Suprapubic skin (tissue), 4 donors: ENCODE measurements at places on chromosomes 2 and 18.

DNA sequence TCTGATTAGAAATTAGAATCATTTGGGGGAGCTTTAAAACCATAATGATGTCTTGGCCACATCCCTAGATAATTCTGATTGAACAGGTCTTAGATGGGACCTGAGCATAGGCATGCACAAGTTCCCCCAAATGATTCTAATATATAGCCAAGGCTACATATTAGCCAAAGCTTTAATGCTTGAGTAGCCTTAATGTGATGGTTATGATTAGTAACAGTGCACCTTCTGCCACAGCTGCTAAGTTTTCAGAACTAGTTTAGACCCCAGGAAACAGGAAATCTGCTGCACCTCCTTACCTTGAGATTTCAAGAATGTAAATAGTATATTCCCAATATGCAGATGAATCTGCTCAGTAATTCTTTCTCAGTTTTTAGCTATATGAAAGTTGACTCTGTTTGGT lies 119.8 kb downstream of the PTPN4 start:
- H3K27me3 ChIP-seq, result no peaks in the 10 kb centered on the region
- no peak overlapping the region for H3K27ac ChIP-seq
- no peak for DNase-seq
- H3K4me3 ChIP-seq, result no peak overlapping the region
- H3K36me3 ChIP-seq, result peaks cover 9% of the 10 kb centered on the region

DNA sequence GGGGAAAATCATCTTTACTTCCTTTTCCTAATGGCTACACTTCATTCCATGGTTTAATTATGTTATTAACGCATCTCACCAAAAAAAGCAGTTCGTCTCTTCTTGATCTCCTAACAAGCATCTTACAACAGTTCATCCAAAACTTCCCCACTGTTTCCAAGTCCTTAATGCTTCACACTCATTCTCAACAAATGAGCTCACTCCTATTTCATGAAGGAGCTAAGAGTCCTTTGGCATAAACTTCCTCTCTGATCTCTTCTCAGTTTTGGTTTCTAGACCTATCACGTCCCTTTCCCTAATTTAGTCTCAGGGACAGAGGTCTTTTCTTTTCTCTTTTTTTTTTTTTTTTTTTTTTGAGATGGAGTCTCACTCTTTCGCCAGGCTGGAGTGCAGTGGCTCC lies 205.9 kb upstream of the SLC39A10 start:
- no peak overlapping the region for H3K4me3 ChIP-seq
- no peak overlapping the region for H3K27ac ChIP-seq
- H3K36me3 ChIP-seq, result no peaks in the 10 kb centered on the region

DNA sequence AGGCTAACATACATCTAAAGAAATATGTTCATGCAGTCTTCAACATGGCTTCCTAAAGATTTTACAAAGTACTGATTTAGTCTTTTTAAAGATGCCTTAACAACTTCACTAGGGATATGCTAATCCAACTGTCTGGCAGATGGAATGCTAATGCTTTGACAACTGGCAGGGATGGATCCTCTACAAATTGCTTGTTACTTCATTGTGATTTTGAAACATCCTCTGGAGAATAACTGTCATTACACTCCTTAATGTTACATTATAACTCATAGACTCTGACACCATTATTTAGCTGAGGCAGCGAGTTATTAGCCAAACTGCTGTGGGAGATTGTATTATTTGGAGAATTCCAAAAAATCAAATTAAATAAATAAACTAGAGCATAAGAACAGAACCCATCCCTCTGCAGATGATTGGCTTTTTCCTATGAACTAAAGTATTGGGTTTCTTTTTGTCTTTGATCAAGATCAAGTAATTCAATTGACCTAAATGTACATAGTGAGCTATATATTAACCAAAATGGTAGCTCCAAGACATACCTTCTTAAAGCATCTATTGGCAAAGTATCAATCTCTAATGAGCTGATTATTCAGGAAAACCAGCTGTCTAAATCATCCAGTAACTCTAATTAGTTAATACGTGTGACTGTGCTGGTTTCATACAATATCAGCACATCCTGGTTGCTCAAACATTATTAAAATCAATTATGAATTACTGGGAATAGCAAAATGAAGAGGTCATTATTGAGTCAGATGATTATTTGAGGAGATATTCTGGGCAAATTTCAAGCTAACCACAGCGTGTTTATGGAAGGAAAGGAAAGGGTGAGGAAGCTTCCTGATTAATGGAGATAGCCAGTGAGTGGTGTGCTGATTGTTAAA lies 321.3 kb upstream of the TFPI start:
- H3K36me3 ChIP-seq, result no peaks in the 10 kb centered on the region
- H3K4me3 ChIP-seq, result no peak overlapping the region
- no peaks in the 10 kb centered on the region for H3K4me1 ChIP-seq
- H3K27ac ChIP-seq, result no peak overlapping the region

- DNase-seq, result no peak
- no peak overlapping the region for H3K27ac ChIP-seq
- no peaks in the 10 kb centered on the region for H3K4me1 ChIP-seq
These were observed 72.8 kb upstream of the YPEL5 start for GRCh38 chr2:30074023-30074422.

DNA sequence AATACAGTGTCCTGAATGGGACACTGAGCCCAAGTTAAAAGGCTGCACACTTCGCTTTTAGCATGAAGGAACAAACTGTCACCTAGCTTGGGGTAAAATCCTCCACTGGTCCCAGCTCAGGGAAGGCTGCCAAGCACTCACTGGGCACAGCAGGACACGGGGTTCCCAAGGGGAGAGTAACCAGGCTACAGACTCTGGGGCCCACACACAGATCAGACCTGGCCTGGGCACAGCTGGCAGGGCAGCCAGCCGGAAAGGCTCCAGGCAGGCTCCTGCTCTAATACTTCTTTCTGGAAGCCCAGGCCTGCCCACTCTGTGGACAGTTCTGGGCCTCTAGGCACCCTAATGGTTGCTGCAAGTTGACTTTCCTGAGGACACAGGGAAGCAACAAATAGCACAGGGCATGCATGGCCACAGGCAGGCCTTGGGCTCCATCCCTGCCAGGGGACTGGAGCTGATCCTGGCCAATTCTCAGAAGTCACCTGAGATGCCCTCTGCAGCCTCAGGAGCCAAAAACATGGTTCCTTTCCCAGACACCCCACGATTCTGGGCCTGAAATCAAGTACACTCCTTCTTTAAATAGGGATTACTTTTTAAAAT lies 18.7 kb upstream of the SULT1C3 start:
- H3K36me3 ChIP-seq, result no peaks in the 10 kb centered on the region
- DNase-seq, result no peak
- H3K4me3 ChIP-seq, result no peak overlapping the region
- peaks cover 9% of the 10 kb centered on the region for H3K4me1 ChIP-seq
- H3K27ac ChIP-seq, result no peak overlapping the region

GRCh38 chr2:11357428-11357972 lies 13.1 kb upstream of the ROCK2 start:
- no peaks in the 10 kb centered on the region for H3K27me3 ChIP-seq
- no peaks in the 10 kb centered on the region for H3K36me3 ChIP-seq
- H3K4me3 ChIP-seq, result no peak overlapping the region

DNA sequence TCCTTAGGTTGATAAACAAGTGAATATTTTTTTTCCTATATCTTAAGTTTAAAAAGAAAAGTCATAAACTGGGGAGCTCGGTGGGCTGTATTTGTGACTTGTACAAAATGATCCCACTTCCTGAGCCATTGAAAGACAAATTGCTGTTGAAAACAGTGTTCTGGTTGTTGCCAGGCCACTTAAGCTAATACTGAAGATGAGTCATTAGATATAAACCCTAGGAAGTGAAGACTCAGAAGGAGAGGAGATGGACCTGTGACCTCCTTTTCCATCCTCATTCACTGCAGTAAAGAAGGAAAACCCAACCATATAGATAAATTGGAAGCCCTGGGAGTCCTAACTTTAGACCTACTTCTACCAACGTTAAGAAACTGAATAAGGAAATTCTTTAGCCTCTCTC lies 46.2 kb upstream of the SERPINE2 start:
- H3K36me3 ChIP-seq, result no peaks in the 10 kb centered on the region
- H3K4me1 ChIP-seq, result peaks cover 10% of the 10 kb centered on the region
- peak overlapping the region; percentile 75 for H3K27ac ChIP-seq
- DNase-seq, result no peak

DNA sequence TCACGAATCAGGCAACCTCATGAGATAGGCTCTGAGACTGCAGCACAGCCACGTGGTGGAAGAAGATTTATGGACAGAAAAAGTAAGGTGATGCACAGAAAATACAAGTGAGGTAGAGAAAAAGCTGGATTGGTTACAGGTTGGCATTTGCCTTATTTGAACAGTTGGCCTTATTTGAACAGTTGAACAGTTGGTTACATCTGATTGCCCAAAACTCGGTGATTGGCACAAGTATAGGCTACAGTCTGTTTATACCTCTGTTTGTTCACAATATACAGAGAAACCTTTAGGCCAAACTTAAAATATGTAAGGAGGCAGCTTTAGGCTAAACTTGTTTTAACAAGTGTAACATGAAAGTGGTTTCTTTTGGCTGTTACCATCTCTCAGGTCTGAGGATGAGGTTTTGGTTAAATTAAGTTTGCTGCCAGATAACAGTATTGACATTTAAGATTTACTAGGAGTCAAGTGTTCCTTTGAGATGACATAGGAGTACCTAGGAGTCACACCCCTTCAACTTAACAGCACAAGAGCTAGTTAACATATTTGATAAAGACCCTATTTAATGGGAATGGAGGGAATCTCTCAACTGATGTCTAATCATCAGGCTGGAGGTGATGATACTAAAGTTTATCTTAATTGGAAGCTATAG lies 16.5 kb upstream of the GPR155 start:
- no peaks in the 10 kb centered on the region for H3K27me3 ChIP-seq
- no peak overlapping the region for H3K27ac ChIP-seq
- DNase-seq, result no peak
- no peak overlapping the region for H3K4me3 ChIP-seq
- no peaks in the 10 kb centered on the region for H3K4me1 ChIP-seq

GRCh38 chr18:50662177-50662576 lies 102.3 kb downstream of the MAPK4 start:
- DNase-seq, result no peak
- no peak overlapping the region for H3K27ac ChIP-seq
- H3K4me3 ChIP-seq, result no peak overlapping the region
- H3K36me3 ChIP-seq, result no peaks in the 10 kb centered on the region
- no peaks in the 10 kb centered on the region for H3K27me3 ChIP-seq
- no peaks in the 10 kb centered on the region for H3K4me1 ChIP-seq

GRCh38 chr18:57907550-57907949 lies 104.4 kb upstream of the ATP8B1 start:
- DNase-seq, result no peak
- H3K4me3 ChIP-seq, result no peak overlapping the region
- H3K27ac ChIP-seq, result no peak overlapping the region
- no peaks in the 10 kb centered on the region for H3K27me3 ChIP-seq

- H3K27ac ChIP-seq, result no peak overlapping the region
- DNase-seq, result no peak
- no peaks in the 10 kb centered on the region for H3K4me1 ChIP-seq
- no peak overlapping the region for H3K4me3 ChIP-seq
- peaks cover 37% of the 10 kb centered on the region for H3K36me3 ChIP-seq
- H3K27me3 ChIP-seq, result no peaks in the 10 kb centered on the region
These were observed 101.0 kb downstream of the SLC25A12 start for GRCh38 chr2:171792886-171793580.

DNA sequence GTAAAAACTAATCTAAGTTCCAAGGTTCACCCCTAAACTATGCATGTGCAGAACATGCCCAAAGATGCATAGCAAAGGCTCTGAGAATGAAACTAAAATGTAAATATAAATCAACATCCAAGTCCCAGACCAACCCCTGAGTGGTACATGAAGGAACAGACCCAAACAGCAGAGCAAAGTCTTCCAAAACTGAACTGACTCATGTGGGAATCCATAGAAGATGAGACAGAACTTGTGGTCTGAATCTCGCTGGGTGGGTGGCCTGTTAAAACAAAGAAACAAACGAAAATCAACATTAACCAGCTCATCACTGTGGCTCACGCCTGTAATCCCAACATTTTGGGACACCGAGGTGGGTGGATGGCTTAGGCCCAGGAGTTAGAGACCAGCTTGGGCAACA lies 29.5 kb upstream of the ATRAID start:
- peaks cover 6% of the 10 kb centered on the region for H3K27me3 ChIP-seq
- no peak for DNase-seq
- H3K4me3 ChIP-seq, result no peak overlapping the region

- DNase-seq, result peak; percentile 16
- H3K4me3 ChIP-seq, result no peak overlapping the region
- no peak overlapping the region for H3K27ac ChIP-seq
- H3K27me3 ChIP-seq, result no peaks in the 10 kb centered on the region
- no peaks in the 10 kb centered on the region for H3K36me3 ChIP-seq
These were observed 84.1 kb downstream of the NDUFA10 start for GRCh38 chr2:239940861-239941570.

DNA sequence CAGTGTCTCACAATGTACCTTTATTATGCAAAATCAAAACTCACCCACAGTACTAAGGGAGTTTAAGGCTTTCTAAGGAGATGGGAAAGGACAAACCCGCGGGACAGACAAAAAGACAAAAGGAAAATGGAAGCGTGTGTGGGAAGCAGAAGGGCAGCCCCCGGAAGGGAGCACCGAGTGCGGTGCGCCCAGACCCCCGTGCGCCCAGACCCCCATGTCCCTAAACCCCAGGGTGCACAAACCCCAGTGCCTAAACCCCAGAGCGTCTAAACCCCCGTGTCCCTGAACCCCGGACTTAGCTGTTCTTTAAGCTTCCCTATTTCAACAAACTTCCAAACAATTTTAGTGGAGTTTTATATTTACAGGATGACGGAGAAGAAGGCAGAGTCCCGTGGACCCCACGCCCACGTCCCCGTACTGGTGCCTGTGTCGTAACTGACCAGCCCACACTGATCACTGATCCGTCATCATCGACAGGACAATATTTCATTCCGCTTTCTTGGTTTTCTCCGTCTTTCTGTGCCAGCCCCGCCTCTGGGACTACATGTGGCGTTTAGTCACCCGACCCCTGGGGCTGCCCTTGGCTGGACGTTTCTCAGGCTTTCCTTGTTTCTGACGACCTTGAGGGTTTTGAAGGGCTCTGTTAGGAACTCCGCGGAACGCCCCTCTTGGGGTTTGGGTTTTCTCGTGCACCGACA lies 76.9 kb downstream of the RTP5 start:
- H3K27ac ChIP-seq, result no peak overlapping the region
- H3K27me3 ChIP-seq, result peaks cover 6% of the 10 kb centered on the region
- no peaks in the 10 kb centered on the region for H3K36me3 ChIP-seq
- DNase-seq, result no peak
- H3K4me3 ChIP-seq, result no peak overlapping the region

- H3K27ac ChIP-seq, result no peak overlapping the region
- H3K36me3 ChIP-seq, result no peaks in the 10 kb centered on the region
- DNase-seq, result no peak
- no peaks in the 10 kb centered on the region for H3K27me3 ChIP-seq
- peaks cover 17% of the 10 kb centered on the region for H3K4me1 ChIP-seq
These were observed 12.1 kb downstream of the TMEM131 start for GRCh38 chr2:97983698-97984097.

DNA sequence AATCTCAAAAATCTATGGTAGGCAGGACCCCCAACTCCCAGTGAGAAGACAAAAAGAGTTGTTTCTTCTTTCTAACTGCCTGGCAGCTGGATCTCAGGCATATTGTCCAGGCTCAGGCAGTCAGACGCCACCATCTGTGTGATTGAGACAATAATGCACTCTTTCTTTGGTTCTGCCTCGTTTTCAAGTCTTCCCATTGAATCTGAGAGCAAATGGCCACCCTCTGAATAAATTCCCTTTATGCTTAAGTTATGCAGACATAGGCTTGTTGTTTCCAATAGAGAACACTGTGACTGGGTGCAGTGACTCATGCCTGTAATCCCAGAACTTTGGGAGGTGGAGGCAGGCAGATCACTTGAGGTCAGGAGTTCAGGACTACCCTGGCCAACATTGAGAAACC lies 15.3 kb upstream of the CD207 start:
- H3K36me3 ChIP-seq, result no peaks in the 10 kb centered on the region
- peaks cover 3% of the 10 kb centered on the region for H3K27me3 ChIP-seq
- H3K4me1 ChIP-seq, result no peaks in the 10 kb centered on the region
- H3K27ac ChIP-seq, result no peak overlapping the region
- no peak for DNase-seq
